ENCODE measurements at places on chromosomes 1 and 21.

DNA sequence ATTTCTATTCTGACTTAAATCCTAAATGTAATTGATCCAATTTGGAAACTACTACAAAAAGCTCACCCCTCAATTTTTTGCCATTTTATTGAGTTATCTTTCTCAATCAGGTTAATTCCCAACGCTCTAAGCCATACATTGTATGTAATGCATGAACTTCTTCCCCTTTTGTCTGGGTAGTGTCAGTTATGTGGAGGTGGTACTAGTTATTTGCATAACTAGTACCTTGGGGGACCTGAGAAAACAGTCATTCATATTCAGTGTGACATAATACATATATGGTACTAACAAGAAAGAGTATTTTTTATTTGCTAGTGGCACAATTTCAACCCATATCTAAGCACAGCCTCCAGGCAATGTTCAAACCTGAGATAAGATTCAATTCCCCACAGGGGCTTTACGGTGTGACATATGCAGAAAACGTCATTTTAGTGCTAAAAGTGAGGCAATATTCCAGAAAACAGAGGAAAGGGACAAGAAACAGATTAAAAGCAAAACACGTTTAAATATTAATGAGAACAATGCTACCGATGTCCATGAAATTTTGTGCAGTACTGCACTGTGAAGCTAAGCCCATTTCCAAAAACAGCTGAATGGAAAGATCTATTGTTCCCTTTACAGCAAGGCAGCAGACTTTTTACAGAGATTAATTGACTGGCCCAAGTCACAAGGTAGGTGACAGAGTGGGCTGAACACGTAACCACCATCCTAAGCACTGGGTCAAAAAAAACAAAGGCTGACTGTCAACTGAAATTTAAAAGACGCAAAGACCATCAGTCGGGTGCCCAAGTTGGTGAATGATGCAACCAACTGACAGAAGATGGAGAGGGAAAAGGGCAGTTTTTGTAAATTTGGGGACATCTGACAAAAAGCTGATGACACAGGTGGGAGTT lies 1.4 kb downstream of the HLCS start:
- DNase-seq = no peak

DNA sequence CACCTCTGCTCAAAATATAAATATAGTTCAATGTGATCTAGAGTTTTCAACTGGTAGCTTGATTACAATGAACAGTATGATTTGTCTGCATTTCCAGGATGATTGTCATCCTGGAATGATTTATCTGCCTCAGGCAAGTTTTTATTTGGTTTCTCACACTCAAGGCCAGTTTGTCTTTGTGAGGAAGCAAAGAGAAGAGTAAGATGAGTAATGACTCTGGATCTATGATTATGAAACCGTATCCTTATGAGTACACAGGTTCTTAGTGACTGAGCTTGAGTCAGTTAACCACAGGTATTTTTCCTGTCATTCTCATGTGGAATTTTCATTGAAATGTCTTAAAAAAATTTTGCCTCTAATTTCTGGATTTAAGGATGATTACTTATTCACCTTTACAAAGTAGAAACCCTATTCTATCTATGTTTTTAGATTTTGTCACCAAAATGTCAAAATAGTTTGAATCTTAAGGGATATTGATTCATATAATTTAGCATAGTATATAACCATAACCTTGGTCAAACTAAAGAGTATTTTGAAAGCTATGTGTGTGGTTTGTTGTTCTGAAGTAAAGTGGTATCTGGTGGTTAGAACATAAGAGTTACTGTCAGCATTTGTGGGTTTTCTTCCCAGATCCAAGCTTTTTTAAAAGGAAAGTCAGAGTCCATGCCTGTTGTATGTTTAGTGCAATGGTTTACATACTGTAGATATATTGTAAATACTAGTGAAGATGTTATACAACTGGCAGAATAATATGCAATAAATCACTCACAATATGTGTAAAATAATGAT lies 145.0 kb downstream of the RASAL2 start:
- no peak for DNase-seq

DNA sequence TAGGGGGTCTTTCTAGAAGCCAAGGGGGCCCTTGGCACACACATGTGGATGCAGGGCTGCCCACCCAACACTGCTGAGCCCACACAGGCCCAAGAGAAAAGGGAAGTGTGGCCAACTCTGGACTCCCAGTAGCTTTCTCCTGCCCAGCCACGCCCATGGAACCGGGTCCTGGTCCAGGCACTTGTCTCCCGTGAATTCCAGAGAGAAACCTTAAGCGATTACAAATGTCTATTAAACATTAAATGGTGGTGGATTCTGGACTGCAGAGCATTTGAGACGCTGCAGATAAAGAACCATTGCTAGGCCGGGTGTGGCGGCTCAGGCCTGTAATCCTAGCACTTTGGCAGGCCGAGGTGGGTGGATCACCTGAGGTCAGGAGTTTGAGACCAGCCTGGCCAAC lies 100.6 kb upstream of the ARHGEF16 start:
- DNase-seq = no peak

- DNase-seq = no peak
These were observed 138.3 kb downstream of the PRDM16 start for GRCh38 chr1:3207217-3207848.

DNA sequence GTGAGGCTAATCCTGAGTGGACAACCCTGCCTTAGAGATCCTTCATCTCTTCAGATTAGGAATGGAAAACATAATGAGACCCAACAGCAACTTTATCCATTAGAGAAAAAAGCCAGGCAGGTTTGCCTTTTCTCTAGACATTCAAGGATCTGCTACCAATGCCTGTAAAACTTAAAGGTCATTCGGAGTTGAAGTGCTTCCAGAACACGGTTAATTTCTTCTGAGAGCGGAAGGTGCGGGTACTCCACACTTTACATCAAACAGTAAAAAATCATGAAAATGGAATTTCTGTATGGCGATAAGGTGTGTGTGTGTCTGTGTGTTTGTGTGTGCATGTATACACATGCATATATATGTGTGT lies 65.2 kb upstream of the PRKACB start:
- DNase-seq = no peak

- no peak for DNase-seq
These were observed 5.3 kb downstream of the ARF1 start for GRCh38 chr1:228087771-228088251.

DNA sequence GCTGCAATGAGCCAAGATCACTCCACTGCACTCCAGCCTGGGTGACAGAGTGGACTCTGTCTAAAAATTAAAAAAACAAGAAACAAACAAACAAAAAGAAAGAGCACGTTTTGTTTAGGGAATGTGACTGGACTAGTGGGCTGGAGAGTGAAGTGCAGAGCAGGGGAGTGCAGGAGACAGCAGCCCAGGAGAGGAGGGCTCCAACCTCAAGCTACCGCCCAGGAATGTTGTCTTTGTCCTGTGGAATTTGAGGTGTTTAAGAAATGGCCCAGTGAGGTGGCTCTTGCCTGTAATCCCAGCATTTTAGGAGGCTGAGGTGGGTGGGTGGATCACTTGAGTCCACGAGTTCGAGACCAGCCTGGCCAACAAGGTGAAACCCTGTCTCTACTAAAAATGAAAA lies 42.4 kb upstream of the MTF2 start:
- no peak for DNase-seq

GRCh38 chr1:46131712-46132528 lies 509 bp downstream of the PIK3R3 start:
- DNase-seq = peak; percentile 31

DNA sequence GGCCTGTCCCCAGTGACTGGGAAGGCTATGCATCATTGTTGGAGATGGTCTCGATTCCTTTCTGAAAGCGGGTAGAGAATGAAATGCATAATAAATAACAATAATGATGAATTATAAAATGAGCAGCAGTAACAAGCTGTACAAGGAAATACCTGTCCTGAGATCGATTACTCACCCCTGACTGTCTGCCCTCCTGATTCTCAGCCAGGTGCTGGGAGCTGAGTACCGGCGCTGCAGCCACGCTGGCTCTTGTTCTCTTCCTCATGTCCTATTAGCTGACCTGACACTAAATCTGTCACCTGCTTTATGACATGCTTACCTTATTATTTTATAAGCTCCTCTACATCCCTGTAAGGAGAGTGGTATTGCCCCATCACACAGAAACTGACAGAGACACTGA lies 3.4 kb downstream of the AGPAT3 start:
- no peak for DNase-seq

DNA sequence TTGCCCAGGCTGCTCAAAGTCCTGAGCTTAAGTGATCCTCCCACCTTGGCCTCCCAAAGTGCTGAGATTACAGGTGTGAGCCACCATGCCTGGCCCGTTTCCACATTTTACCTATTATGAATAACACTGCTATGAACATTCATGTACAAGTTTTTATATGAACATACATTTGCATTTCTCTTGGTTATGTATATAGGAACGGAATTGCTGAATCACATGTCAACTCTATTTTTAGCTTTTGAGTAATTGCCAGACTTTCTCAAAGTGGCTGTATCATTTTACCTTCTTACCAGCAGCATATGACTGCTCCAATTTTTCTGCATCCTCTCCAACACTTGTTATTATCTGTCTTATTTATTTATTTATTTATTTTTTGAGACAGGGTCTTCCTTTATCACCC lies 2.7 kb downstream of the SPATA21 start:
- no peak for DNase-seq

- no peak for DNase-seq
These were observed 49.5 kb downstream of the LUZP1 start for GRCh38 chr1:23118957-23119792.

All from head of caudate nucleus (tissue), 42 donors.